ENCODE measurements at places on chromosomes 4 and X.

- no peak for DNase-seq
These were observed 25.1 kb downstream of the EPHA5 start for GRCh38 chr4:65645185-65645584.

GRCh38 chrX:19864736-19865135 lies 22.7 kb downstream of the SH3KBP1 start:
- no peak for DNase-seq

GRCh38 chr4:189311251-189311650 lies 629.4 kb upstream of the FRG1 start:
- no peak for DNase-seq

DNA sequence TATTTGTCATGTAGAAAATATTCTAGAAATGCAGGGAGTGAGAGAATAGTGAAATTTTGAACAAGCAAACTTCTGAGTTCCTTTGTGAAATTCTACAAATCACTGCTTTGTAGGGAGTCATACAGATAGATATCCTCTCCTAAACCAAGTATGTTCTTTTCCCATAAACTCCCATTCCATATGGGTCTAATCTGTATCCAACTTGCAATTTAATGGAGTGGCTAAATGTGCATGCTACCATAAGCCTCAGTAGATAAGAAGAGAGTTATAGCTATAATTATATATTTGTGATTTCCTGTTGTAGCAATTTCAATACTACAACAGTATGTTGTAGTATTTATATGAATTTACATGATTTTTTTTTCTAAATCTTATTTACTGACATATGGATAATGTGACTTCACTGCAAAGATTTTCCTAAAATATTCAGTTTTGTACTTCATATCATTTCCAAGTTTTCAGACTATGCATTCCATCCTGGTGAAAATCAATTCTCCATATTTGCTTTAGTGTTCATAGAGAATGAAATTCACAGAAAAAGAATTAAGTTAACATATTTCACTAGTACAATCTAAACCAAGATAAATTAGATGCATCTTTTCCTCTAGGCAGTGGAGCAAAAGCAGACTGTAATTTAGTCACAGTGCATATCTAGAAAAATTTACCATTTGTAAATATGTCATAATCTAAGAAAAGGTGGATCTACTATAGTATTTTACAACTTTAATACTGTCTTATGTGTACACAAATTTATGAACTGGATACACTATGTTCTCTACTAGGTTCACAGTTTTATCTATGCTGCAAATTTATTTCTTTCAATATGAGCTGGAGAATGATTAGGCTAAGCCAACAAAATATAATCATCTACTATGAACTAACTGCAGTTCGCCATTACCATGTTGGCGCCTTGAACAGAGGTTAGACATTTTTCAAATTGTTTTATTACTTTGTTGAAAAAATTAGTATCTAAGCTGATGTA lies 372.9 kb upstream of the NDST3 start:
- DNase-seq: no peak

DNA sequence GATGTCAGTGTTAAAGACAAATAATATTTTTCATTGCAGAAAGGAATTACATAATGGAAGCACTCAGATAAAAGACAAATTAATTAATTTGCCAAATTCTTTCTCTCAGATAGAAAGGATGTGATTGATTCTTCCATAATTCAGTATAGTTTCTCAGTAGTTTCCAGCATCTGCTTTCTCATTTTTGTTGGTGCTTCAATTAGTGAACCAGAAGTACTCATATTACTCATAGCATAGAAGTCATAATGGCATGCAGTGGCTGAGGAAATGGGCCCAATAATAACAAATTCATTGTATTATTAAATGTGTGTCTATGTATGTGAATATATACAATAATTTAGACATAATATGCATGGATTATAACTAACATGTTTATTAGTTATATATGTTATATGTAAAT lies 393.3 kb upstream of the TRAM1L1 start:
- DNase-seq: no peak

GRCh38 chrX:120023259-120023658 lies 54.2 kb downstream of the RHOXF2B start:
- DNase-seq: no peak

Measured in GM12878 (cell line).